T-helper 17 cell (primary cell): ENCODE measurements at places on chromosomes 3 and 15.

GRCh38 chr3:100419406-100419805 is 18.1 kb downstream of the LNP1 start:
- DNase-seq: no peak

- no peak for DNase-seq
Measured at GRCh38 chr15:94294556-94294955, 63.2 kb downstream of the MCTP2 start.

GRCh38 chr15:91652610-91653207 is 200.8 kb upstream of the SLCO3A1 start:
- DNase-seq: no peak

GRCh38 chr15:69323893-69324430 is 25.2 kb downstream of the PAQR5 start:
- no peak for DNase-seq

DNA sequence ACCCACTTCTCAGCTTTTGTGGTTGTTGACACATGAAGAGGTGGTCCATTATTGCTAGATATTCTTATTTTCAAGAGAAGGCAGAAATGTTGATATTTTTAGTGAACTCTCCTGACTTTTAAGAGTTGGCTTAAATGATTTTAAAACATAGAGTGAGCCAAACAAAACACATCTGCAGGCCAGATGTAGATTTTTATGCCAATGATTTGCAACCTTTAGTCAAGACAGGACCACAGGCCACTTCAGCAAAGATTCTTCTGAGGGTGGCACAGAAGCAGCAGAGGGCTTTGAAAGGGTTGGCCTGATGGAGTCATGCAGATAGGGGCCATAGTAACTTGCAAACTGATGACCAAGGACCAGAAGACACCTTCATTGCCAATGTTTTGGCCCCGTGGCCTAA is 276.5 kb upstream of the P2RY1 start:
- DNase-seq: no peak

GRCh38 chr3:139519998-139520737 is 19.4 kb downstream of the RBP1 start:
- no peak for DNase-seq

DNA sequence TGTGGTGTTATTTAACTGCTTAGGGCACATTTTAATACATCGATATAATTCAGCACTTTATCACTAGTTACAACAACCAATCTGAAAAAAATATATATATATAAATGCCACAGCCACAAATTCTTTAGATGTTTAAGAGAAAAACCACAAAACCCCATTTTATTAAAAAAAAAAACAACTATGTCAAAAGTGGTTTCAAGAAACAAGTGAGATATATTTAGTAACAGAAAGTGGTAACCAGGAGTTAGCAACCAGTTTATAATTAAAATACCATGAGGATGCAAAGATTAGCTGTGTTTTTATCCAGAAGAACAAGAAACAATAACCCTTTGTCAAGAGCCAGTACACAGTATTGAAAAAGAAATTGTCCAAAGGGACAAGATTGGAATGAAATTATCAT is 14.8 kb upstream of the DIPK2A start:
- no peak for DNase-seq

GRCh38 chr3:16059081-16059537 is 115.4 kb upstream of the GALNT15 start:
- DNase-seq: no peak

DNA sequence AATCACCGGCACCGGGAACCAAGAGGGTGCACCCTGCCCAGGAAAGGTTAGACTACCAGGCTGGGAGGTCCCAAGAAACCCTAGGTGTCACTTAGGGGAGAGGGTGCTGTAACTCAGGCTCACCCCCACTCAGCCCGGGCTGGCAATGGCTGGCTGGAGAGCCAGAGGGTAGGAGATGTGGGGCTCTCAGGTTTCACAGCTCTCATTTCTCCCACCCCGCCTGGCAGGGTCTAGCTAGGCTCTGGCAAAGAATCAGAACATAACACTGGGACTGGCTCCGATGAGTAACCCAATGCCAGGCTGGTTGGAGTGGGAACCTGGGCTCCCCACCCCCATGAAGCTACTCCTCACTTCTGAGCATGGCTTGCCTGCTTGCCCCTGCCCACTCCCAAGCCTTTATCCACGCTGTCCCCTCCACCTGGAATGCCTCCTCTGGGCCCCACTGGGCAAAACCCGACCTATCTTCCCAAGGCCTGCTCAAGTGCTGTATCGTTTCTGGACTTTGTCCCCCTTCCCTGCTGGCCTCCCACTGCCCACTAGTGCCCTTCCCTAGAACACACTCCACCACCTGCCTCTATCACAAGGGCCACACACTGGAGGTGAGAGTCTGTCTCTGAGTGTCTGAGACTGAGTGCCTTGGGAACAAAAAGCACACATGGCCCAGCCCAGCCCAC is 2.0 kb downstream of the CIB2 start:
- DNase-seq: no peak

DNA sequence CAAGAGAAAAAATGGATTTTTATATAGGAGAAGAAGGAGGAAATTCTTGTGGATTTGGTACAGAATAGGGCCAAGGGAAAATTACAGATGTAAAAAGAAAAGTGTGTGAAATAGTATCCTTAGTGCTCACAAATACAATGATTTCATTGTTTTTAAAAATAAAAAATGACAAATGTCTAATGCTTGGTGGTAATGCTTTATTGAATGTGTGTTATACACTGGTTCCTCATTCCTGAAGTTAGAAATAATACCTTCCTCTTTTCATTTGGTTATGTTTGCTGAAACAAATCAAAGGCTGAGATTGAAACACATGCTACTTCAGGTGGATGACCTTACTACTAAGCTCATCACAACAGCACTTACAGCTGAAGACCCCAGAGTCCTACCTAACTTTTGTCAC is 37.7 kb upstream of the CCR2 start:
- no peak for DNase-seq

DNA sequence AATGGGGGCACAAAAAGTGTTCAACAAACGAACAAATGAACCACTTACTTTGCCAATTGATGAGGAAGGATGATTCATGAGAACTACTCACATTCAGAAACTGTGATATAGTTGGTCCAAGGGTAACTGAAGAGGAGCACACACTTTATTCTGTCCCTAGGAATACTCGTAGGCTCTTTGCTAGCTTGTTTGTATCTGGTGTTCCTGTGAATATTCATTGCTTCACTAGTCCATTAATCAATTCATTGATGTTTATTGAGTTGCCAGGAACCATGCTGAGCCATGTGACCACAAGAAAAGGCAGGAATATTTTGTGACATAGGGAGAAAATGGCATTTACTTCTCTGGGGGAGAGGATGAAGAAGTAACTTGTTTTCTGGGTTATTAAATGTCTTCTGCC is 338.3 kb downstream of the IL20RB start:
- DNase-seq: no peak

DNA sequence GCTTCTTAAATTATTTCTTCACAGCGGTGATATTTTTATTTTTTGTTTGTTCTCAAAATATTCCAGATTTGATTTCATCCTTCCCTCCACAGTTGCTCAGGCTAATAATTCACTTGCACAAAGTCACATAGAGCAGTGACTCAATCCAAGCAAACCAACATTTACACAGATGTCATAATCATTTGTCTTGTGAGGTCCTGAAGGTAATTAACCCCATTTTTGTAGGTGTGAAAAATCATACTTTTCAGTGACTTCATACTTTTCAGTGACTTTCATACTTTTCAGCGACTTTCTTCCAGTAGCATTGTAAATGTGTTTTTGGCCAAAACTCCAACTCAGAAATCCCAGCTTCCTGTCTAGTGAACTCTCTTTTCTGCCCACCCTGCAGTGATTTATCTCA is 32.1 kb downstream of the CD200 start:
- no peak for DNase-seq

DNA sequence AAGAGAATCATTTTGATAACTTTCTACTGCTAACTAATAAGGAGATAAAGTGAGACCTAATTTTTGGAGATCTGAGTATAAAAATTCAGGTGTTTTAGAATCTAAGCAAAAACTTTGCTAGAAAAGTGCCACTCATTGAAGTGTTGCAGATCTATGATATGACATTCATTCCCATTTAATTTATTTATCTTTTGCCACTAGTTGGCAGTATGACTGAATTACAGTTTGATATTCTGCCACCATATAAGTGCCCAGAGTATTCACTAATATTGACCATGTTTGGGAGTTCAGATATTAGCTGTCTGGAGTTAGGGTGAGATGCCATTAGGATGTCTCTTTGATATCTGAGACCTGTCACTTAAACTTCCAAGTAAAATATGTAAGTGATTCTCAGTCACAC is 251.3 kb upstream of the GBE1 start:
- DNase-seq: no peak

GRCh38 chr15:37824717-37825382 is 109.6 kb upstream of the TMCO5A start:
- no peak for DNase-seq

GRCh38 chr3:61961900-61962299 is 400.5 kb downstream of the PTPRG start:
- no peak for DNase-seq

- DNase-seq: no peak
Measured at GRCh38 chr3:130395916-130396315, 50.4 kb downstream of the COL6A5 start.

DNA sequence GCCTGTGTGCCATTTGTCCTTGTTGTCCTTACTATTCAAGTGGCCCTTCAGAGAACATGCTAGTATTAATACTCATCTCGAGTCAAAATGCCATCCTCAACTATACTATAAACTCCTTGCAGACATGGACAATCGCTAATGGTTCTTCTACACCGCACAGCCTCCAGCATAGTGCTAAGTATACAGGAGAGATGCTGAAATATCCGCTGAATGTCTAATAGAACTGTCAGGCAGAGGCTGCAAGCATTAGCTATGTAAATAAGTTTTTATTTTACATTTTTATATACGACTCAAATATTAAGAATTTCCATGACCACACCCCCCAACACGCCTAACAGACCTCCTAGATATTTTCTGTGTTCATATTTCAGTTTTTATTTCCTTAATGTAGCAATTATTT is 39.4 kb downstream of the AAGAB start:
- DNase-seq: no peak

DNA sequence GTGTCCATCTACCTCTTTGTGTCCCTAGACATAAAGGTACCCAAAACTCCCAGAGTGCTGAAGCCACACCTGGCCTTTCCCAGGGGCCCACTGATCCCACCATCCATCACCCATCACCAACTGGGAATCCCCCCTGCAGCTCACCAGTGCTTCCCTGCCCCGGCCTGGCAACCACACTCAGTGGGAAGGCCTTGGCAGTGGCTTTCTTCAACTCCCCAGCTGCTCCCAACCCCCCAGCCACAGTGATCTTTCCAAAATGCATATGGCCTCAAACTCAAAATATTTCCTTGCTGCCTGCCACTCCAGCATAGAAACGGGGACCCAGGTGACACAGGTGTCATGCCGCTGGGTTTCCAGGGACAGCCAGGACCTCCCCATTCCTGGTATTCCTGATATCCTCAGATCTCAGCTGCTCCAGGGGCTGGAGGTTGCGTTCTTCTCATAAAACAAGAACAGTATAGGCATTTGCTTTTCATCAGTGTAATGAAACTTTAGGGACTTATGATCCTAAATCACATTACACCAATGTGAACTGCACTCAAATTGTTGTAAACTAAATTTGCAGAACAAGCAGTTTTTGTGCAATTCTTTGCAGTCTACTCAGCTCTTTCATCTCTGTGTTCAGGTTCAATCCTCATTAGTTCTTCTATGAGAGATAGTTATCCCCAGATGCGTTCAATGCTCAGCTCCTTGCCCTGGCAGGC is 1.3 kb downstream of the OCA2 start:
- no peak for DNase-seq

- DNase-seq: no peak
Measured at GRCh38 chr3:56291244-56291680, 177.0 kb downstream of the ERC2 start.

GRCh38 chr15:33671456-33671855 is 296.8 kb upstream of the CHRM5 start:
- no peak for DNase-seq

DNA sequence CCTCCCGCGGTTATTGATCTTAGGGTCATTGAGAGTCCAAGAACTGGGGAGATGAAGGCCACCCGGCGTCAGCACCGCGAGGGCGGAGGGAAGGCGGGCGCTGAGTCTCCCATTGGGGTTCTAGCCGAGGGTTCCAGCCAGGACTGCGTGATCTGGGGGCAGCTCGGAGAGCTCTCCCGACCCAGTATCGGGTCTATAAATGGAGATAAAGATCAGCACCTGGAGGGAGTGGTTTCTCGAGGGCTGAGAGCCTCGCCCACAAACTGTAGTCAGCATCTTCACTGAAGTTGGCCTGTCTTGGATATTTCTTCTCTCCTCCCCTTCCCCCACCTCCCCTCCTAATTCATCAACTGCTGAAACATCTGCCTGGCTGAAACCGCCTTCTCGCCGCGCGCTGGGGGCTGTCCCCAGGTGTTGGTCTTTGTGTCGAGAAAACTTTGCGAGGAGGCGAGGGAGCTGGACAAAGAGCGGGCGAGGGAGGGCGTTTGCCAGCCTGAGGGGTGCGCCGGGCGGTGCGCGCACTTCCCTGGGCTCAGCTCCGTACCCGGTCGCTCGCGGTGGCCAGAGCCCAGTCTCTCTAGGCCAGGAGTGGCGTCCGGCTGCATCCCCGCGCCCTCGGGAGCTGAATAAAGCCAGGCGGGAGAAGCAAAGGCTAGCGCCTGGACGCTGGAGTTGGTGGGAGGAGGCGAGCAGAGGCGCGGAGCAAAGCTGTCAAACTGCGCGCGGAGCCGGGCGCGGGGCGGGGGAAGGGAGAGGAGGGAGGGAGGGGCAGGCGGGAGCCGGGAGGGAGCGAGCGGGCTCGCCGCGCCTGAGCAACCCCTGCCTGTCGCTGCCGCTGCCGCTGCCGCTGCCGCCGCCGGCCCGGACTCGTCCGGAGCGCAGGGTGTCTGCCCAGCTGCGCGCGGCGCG is at the start of gene ST8SIA2:
ST8SIA2 (plus strand) TSS at position 811 of the 909 bp plus-strand sequence. CDS start 184 bp downstream, outside the sequence.
- no peak for DNase-seq

- DNase-seq: no peak
Measured at GRCh38 chr15:99279827-99280226, 28.5 kb downstream of the LRRC28 start.

- DNase-seq: no peak
Measured at GRCh38 chr3:115513416-115513800, 109.9 kb upstream of the GAP43 start.

- DNase-seq: no peak
Measured at GRCh38 chr3:55118451-55118850, 190.6 kb upstream of the LRTM1 start.

- DNase-seq: no peak
Measured at GRCh38 chr15:99168601-99169580, 64.0 kb downstream of the SYNM start.

GRCh38 chr15:87929841-87930240 is 326.7 kb downstream of the NTRK3 start:
- no peak for DNase-seq

GRCh38 chr3:124761250-124761796 is 31.1 kb downstream of the UMPS start:
- DNase-seq: peak; percentile 55
